ENCODE measurements at places on chromosomes 11 and 22.

GRCh38 chr11:124872280-124872679, 7.0 kb downstream of the ROBO3 start:
- no peak for DNase-seq

GRCh38 chr11:110380836-110381622, 48.7 kb upstream of the FDX1 start:
- DNase-seq = no peak

DNA sequence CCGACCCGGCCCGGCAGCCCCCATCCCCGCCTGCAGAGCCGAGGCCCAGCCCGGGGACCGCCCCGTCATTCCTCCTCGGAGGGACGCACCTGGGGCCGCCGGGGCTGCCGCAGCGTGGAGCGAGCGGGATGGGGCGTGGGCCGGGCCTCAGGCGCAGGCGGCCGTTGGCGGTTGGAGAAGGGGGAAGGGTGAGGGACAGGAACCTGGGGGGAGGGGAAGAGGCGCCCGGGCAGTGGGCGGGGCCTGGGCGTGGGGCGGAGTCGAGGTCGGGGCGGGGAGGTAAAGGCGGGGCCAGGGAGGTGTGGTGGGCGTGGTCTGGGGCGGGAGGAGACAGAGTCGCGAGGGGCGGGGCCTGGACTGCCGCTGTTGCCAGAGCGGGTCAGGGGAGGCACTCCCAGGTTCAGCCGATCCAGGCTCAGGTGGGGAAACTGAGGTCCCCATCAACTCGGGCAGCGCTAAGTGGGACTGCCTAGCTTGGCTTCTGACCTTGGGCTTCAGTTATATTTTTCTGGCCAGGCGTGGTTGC, at the start of gene TESMIN:
TESMIN (minus strand) TSS at position 190 of the 526 bp plus-strand sequence. CDS start 860 bp downstream, outside the sequence.
- peak; percentile 90 for DNase-seq

GRCh38 chr11:31798057-31798553, 13.0 kb downstream of the PAX6 start:
- no peak for DNase-seq

GRCh38 chr11:114130629-114131277, 71.2 kb downstream of the ZBTB16 start:
- no peak for DNase-seq

Measured in lung microvascular endothelial cell (primary cell).